ENCODE measurements at places on chromosomes 1 and 21.

DNA sequence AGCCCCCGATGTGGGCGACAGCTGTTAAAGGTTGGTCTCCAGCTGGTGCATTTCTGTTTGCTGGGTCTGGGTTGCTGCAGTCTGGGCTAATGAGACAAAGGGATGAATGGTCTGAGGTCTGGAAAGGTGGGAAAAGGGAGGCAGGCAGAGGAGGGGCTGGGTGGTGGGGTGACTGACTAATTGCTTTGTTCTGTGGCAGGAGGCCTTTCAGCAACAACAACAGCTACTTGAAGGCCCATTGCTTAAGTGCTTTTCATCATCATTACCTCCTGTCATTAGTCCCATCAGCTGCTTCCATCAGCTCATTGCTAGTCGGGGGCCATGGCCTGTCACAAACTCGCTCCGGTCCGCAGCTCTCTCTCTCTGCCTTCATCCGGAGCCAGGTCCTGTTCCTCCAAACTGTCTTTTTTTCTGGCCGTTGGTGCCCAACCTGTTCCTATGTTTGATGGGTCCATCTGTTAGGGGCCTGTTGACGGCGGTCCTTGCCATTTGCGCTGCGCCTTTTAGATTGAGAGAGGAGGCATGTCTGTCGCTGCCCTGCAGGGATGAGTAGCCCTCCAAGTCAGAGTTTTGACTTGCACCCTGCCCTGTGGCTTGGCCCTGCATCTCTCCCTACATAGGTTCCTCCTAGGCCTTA, 105.6 kb upstream of the PLXNA2 start:
- DNase-seq: no peak

DNA sequence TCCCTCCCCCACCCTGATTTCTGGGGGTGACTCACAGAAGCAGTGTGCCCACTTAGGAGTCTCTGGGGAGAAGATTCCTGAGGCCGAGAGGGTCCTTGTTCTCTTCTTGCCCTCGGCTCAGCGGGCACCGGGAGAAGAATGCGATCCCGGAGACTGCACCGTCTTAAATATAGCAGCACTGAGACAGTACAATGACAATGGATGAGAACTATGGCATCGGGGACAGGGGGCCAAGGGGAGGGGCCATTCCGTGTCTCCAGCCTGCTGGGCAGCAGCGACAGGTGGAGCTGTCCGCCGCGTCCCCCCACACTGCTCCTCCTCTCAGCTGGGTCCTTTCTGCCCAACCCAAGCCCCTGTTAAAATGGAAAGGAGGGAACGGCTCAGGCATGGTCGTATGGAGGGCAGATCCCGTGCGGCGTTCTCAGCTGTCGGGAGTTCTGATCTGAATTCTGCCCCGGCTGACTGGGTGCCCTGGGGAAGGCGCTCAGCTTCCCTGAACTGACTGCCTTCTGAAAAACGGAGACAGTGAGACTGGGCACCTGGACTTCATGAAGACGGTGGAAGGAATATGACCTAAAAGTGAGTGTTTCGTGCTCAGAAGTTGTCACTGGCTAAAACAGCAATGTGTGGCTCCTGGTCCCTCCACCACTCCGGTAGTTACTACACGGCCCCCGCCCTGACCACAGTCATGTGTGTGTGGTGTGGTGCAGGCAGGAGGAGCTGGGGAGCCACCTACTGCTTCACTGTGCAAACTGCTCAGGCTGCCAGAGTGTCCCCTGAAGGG, at the start of gene MYOM3:
TSS of gene MYOM3 (minus strand) at position 140 of the 784 bp plus-strand sequence. CDS start 3,499 bp downstream, outside the sequence.
- DNase-seq: no peak

DNA sequence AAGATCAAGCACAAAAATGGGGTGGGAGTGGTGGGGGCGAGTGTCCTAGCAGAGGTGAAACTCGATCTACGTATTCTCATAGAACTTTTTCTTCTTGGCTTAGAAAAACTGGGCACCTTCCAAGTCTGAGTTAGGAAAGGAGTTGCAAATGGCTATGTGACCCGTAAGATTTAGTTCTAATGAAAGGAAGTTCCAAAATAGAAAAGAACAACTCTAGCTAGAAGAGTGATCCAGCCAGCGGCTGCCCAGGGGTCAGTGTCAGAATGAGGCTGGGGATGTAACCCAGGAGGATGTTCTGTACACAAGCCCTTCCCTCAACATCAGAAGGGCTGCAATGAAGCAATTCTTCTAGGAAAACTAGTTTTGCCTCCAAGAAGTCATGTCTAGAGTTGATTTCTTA, 5.2 kb downstream of the MTARC1 start:
- DNase-seq: no peak

DNA sequence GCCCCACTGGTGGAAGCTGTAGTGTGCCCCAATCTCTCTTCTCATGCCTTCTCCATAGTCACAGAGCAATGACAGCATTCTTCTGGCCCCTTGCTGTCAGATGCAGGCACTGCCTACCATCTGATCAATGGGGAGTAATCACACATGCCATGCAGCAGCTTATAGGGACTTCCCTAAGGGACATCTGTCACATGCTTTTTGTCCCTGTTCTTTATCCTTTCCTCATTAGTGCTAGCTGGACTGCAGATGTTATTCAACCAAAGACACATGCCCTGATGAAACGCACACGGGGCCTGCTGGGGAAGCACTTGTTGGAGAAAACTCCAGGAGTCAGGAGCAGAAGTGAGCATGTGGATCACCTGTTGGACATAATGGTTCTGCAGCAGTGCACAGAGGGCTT, 108.7 kb downstream of the KCNJ15 start:
- no peak for DNase-seq

- no peak for DNase-seq
These were observed 30.2 kb upstream of the SFPQ start for GRCh38 chr1:35223084-35223630.

DNA sequence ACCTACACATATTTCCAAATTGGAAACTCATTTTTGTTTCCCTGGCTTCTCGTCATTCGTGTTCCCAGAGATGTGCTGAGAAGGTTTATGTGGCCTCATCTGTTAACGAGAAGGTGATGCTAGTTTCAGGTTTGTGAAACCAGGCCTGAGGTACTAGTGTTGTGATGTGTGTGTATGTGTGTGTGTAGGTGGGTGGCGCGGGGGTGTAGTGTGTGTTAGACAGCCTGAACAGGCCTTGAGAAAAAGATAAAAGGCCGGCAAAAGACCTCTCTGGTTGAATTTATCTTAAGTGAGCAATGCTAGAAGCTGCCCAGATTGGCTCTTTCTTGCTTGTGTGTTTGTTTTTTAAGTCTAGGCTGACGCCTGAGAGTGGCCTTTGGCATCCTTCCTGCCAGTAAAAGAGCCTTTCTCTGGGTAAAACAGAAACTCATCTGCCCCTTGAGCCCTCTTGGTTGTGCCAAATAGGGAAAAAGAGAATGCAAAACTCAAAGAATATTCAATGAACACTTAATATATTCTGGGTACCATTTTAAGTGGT, 65.8 kb upstream of the HSD17B7 start:
- DNase-seq: no peak

DNA sequence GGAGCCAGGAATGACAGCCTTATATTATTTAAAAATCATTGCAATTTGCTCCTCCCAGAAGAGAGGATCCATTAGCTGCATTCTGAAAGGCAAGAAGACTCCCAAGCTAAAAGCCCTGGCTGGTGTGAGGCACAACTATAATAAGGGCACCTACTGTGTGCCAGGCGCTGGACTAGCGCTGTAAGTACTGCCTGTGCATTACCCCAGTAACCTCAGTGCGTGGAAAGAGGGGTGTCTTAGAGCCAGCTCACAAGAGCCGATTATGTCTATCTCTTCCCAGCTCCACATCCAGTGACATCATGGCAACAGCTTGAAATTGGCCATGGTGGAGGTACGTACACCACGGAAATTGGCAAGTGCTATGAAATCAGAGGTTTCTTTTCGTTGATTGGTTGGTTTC, 141.7 kb upstream of the IRF2BP2 start:
- DNase-seq: no peak

GRCh38 chr1:212488436-212489283, 55.9 kb downstream of the NENF start:
- no peak for DNase-seq

GRCh38 chr21:37505963-37506362, 139.4 kb downstream of the DYRK1A start:
- no peak for DNase-seq

DNA sequence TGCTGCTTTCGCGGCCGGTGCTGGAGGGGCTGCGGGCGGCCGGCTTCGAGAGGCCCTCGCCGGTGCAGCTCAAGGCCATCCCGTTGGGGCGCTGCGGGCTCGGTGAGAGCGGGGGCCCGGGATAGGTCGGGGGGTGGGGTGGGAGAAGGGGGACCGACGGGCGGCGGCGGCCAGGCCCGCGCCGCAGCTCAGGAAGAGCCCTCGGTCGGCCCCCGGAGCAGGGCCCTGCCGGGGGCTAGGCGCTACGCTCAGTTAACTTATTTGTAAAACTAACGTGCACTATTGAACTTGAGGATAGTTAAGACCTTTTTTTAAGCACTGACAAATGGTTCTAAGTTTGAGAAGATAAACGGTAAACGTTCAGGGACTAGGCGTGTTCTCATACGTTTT, 418 bp downstream of the DDX20 start:
- no peak for DNase-seq

DNA sequence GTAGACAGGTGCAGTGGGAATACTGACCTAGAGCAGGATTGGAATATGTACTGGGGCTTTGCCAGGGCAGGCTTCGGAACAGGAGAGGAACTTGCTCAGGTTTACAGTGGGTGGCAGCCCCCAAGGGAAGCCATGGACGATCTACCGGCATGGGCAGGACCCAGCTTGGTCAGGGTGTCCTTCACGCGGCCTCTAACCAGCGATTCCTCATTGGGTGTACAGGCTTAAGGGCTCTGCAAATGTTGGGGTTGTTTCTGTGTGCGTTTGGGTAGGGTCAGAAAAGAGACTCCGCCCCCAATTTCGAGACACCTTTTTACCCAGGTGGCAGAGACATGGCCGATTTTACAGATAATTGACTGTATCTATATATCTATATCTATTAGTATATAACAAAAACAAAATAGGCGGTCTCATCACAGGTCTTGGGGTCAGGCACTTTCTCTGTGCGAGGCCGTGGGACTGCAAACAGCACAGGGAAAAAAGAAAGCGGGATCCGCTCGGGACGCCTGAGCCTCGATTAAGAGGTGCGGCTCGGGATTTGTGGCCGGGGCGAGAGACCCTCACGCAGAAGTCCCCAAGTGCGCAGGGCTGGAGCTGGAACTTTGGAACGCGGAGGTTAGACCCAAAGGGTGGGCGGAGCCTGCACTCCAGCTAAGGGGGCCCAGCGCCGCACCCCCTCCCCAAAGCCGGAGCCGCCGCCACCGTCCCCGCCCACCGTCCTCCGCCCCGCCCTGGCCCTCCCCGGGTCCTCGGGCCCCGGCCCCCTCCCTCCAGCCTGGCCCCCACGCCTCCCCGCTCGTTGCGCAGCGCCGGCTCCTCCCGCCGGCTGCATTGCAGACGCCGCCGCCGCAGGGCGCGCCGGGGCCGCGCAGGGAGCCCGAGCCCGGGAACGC, 67.5 kb upstream of the VAMP3 start:
- DNase-seq: no peak

DNA sequence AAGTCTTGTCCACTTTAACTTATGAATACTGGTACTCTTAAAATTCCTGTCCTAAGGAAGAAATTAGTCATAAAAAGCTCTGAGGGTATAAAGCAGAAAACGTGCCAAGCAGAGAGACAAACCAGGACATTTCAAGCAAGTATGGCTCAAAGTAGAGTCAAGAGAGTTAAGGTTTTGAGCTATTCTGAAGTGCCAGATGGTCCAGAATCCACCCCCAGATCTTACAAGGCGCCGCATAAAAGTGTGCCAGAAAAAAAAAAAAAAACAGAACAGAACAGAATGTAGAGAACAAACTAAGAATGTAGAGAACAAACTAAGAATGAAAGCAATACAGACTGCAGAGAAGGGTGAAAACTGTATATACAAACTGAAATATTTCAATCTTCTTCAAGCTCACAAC, 12.5 kb downstream of the EPS15 start:
- no peak for DNase-seq

Measured in NCI-H1048 (cell line).